ENCODE measurements at places on chromosomes 3 and 15.

DNA sequence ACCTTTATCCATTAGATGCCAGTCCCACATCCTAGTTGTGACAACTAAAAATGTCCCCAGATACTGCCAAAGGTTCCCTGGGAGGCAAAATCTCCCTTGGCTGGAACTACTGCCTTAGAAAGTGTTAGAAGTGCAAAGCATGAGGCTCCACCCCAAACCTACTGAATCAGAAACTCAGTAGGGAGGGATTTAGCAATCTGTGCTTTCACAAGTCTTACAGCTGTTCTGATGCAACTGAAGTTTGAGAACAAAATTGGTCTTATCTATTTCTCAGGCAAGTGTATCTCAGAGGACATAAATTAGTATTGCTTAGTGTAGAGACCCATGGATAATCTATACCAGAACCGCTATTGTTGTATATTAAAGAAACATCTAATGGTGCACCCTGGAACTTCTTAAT, 70.2 kb downstream of the CLDN1 start:
- no peak for DNase-seq

DNA sequence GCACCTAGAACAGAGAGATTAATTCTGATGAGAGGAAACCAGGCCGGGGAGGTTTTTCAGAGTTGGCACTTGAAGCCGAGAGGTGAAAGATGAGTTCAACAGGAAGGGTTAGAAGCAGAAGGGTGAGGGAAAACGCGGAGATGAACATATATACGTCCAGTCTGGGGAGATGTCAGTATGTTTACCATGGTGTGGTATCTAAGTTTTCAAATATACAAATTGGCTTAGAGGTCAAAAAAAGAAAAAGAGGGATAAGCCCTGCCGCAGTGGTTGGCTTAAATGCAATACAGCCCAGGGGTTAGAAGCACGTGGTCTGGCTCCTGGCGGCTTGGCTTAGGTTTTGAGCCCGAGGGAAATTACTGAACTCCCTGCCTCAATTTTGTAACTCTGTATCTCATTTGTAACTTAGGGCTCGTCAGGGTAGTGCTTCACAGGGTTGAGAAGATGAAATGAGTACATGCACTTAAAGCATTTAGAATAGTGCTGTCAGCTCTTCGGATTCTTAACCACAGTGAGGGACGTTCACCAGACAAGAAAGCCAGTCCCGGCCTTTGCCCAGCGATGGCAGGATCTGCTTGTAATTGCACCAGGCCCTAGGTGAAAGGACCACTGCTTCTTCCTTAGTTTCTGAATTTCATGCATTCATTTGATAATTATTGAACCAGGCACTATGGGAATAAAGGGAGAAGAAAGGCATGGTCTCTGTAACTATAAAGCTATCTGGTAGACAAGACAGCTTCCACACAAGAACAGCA, 6.4 kb downstream of the HES1 start:
- DNase-seq: no peak

DNA sequence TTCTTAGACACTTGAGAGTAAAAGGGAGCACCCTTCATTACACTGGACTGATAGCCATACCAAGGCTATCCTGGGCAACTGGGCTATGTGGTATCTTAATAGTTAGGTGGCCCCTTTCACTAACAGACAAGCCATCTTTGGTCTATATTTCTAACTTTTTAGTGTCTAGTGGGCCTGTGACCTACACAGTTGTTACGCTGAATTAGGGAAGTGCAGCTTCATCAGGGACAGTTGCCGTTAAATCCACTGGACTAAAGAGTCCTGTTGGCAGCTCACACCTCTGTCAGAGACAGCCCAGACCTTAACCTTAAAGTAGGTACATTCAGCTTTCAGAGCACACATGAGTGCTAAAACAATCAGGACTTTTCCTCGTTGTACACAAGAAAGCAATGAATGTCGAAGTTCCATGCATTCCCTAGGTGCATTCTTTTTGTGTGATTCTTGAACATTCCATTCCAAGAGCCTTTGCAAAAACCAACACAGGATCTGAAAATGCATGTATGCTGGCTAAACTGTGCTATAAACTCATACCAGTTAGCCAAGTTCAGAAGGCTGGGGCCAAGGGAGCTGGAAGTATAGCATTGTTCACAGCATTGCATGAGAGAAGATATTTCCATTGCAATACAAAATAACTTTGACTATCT, 230.2 kb upstream of the EIF1B start:
- no peak for DNase-seq

GRCh38 chr3:189143321-189143720, 28.4 kb upstream of the TPRG1 start:
- no peak for DNase-seq

GRCh38 chr3:188349933-188350332, 196.0 kb downstream of the LPP start:
- DNase-seq: no peak

GRCh38 chr15:88342666-88343065, 86.1 kb upstream of the NTRK3 start:
- DNase-seq: no peak

DNA sequence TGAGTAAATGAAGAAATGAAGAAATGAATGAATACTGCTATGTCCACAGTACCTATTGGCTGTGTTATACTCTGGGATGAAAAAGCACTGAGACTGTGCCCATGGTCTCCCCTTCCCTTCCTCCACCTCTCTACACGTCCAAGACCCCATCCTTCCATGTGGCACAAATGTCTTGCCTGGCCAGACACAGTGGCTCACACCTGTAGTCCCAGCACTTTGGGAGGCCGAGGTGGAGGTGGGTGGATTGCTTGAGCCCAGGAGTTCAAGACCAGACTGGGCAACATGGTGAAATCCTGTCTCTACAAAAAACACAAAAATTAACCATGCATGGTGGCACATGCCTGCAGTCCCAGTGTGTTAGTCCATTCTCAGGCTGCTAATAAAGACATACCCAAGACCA, 200.1 kb downstream of the FAM43A start:
- DNase-seq: no peak

- DNase-seq: no peak
Measured at GRCh38 chr15:29890336-29891095, 68.2 kb upstream of the TJP1 start.

DNA sequence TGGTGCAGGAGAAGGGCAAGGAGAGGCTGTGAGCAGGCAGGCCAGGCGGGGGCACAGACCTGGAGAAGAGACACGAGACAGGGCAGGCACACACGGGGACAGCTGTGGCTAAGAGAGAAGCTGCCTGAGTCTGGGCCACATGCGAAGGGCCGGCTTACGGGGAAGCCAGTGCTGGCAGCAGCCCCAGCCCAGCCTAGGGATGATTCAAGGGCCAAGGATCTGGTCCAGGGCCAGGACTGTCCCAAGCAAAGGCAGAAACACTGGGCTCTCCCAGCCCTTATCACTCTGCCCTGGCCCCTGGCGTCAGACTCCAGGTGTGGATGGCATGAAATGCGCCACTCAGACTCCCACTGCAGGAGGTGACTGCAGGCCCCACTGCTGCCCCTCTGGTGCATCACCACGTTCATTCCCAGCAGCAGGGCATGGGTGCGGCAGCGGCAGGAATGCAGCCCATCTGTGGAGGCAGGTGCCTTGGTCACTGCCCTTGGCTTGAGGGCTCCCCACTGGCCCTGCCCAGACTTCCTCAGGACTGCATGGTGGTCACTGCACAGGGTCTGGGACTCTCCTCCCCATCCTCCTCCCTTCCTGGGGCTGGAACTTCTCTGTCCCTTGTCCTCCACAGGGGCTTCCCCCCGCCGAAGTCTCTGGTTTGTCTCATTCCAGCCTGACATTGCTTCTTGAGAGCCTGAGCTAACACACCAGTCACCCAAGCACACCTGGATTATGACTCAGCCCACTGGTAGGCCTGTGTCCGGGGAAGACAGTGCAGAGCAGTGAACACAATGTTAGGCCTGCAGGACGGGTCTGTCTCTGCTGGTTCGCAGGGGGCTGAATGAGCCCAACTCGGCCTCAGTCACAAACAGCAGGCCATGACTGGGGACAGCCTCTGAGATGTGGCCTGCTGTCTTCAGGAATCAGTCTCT, 69.3 kb downstream of the TBC1D2B start:
- no peak for DNase-seq

- DNase-seq: no peak
Measured at GRCh38 chr15:76289582-76289981, 21.7 kb downstream of the ETFA start.

DNA sequence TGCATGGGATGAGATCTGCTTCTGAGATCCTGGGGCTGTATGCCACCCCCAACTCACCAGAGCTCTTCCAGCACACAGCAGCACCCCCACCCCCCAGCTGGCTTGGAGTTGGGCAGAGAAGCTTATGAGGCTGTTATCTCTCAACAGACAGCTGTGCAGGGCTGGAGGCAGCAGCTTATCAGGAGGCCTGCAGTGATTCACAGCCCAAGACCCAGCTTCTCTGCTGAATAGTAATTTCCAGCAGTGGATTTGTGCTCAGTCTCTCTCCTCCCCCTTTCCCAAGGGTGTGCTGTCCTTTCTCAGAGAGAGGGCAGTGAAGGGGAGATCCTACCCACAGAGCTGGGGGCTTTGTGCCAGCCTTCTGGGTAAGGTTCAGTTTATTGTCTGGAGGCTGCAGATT, 2.1 kb downstream of the RPP25 start:
- DNase-seq: no peak

DNA sequence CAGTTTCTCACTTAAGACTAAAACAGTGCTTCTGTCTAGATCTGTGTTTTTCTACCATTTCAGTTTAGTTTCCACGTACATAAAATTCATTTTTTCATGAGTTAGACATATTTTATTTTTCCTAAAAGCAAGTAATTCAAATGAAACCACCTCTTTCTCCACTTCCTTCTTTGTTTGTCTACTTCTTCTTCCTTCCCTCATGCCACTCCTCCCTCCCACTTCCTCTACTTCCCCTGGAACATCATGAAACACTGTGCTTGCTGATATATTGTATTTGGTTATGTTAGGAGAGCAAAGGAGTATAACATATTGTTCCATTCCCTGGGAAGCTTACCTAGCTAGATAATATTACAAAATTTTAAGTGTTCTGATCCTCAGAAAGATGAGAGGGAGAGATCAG, 36.7 kb upstream of the GOLGA8B start:
- no peak for DNase-seq

DNA sequence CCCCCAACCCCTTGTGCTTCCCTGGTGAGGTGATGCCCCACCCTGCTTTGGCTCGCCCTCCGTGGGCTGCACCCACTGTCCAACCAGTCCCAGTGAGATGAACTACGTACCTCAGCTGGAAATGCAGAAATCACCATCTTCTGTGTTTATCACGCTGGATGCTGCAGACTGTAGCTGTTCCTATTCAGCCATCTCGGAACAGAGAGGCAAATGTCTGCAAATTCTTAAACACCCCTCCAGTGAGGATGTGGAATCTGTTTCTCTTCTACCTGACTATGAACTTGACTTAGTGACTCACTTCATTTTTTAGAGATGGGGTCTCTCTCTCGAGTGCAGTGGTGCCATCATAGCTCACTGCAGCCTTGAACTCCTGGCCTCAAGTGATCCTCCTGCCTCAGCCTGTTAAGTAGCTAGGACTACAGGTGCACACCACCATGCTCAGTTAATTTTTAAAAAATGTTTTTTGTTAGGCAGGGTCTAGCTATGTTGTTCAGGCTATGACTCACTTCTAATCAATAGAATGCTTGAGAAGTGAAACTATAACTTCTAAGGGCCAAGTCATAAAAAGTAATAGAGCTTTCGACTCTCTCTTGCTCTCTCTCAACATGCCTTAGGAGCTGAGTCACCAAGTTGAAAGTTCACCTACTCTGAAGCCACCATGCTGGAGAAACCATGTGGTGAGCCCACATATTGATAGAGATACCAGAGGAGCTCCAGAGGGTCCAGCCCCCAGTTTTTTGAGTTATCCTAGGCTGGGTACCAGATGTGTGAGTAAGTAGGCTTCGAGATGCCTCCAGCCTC, 11.5 kb upstream of the PARP14 start:
- no peak for DNase-seq

- DNase-seq: no peak
Measured at GRCh38 chr3:10524799-10525301, 19.5 kb upstream of the ATP2B2 start.

DNA sequence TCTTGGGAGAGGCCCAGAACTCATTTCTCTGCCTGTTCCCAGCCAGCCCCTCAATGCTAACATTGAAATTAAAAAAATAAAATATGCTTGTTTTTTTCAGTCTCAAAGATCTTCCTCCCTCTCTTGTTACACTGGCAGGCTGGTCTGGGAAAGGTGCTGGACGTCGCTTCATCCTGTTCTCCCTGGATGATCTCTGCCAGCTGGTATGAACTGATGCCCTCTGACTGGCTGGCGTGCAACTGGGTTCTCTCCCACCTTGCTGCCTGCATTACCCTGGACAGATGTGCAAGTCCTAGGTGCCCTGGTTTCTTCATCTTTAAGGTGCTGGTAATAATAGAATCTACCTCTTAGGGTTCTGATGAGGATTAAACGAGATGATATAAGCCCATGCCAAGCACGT, 263.9 kb upstream of the PROK2 start:
- no peak for DNase-seq

- no peak for DNase-seq
Measured at GRCh38 chr3:102102394-102102793, 253.1 kb downstream of the NFKBIZ start.

- no peak for DNase-seq
Measured at GRCh38 chr3:114855839-114856238, 291.2 kb downstream of the ZBTB20 start.

DNA sequence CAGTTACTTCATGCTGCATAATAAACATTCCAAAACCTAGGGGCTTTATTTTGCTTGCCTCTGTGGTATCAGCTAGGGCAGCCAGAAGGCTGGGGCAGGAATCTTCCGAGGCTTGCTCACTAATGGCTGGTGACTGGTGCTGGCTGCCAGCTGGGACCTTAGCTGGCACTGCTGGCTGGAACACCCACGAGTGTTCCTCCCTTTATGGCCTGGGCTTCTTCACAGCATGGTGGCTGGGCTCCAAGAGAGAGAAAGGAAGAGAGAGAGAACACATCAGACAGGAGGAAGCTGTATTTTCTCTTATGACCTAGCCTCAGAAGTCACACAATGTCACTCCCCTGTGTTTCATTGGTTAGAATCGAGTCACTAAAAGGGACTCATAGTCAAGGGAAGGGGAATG, 23.9 kb upstream of the CDCP1 start:
- no peak for DNase-seq

DNA sequence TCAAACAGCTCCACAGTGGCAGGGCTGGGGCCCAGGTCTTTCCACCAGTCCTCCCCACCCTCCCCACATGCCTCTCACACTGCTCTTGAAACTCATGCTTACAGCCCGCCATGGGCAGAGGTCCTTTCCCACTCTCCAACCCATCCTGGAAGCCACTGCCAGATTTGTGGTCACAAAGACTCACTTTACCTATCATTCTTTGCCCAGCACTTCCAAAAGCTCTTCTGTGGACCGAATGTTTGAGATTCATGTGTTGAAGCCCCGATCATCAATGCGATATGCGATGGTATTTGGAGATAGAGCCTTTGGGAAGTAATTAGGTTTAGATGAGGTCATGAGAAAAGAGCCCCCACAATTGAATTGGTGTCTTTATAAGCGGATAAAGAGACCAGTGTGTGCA, 247.8 kb downstream of the VPS13C start:
- DNase-seq: no peak

DNA sequence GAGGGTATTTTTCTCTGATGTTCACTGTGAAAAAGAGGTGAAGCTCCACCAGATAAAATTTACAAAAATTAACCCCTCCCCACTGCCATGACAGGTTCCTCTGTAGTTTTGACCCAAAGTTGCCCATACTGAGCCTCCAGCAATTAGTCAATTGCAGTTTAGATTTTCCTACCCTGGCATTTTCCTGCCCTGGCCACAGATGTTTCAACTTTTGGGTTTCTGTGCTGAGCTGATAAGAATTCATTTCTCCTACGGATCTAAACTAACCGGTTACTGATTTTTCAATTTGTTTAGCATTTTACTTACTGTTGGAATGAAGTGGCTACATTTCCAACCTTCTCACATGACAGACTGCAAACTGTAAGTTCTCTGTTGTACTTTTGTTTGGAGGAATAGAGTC, 1346.1 kb upstream of the EPHA6 start:
- no peak for DNase-seq

All from stimulated activated CD8-positive, alpha-beta memory T cell treated with anti-CD3 and anti-CD28 coated beads, Interleukin-7, amount 100 ng/mL, for 4 hours (primary cell).